ENCODE measurements at places on chromosomes 4 and X.

GRCh38 chr4:24690436-24690835, 104.9 kb upstream of the SOD3 start:
- ATAC-seq: no peak

DNA sequence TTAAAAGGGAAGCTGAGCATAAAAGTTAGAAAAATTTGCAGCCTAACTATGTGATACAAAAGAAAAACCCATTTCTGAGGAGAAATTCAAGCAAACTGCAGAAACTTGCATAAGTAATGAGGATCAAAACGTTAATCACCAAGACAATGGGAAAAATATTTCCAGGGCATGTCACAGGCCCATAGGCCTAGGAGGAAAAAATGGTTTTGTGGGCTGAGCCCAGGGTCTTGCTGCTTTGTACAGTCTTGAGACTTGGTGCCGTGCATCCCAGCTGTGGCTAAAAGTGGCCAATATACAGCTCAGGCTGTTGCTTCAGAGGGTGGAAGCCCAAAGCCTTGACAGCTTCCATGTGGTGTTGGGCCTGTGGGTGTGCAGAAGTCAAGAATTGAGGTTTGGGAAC, 37.7 kb upstream of the ADAMTS3 start:
- ATAC-seq: no peak

- ATAC-seq: no peak
Measured at GRCh38 chrX:38890326-38890725, 89.1 kb downstream of the MID1IP1 start.

DNA sequence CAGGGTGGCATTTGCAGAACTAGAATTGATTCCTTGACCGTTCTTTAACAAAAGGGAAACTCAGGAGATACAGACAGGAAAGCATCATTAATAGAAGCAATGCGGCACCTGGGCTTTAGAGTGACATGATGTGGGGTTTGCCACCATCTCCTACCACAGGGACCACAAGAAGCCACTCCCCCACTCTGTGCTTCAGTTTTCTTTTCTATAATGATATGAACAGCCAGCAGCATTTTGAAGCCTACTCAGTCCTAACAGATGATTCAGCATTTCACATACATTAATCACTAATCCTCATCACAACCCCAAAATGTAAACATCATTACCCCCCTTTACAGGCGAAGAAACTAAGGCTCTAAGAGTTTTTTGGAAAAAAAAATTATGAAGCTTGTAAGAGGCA, 22.9 kb downstream of the CCDC149 start:
- no peak for ATAC-seq

GRCh38 chr4:20616848-20617247, 83.4 kb upstream of the PACRGL start:
- ATAC-seq: no peak
